SK-MEL-5 (cell line): ENCODE measurements at places on chromosomes 7 and 10. TPM values are rescaled to one million over a fixed set of nuclear protein-coding genes. Genes with fewer than 3 reads are reported as not detected.

GRCh38 chr10:109929501-109930219, 6.3 kb upstream of the XPNPEP1 start:
- DNase-seq: no peak

- DNase-seq: no peak
These were observed 12.6 kb downstream of the BLVRA start for GRCh38 chr7:43771128-43771527.

GRCh38 chr10:59360605-59361405, 1.5 kb downstream of the FAM13C start:
- no peak for DNase-seq

DNA sequence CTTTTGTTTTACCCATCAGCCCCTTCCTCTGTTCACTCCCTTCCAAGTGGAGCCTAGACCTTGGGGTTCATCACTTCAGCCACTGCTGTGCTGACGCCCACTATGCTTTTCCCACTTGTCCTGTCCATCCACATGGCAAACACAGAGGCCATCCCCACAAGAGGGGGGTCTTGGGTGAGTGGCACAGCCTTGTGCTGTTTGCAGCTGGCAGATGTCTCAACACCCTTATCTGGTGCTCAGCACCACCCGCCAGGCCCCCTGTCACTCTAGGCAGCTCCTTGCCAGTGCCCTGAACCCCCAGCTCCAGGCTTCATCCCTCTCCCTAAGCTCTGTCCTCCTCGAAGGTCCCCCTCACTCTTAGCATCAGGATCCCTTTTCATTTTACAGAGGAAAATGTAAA, 13.1 kb downstream of the BLVRA start:
- DNase-seq: no peak

GRCh38 chr7:76234282-76234584, 32.5 kb downstream of the SRRM3 start:
- DNase-seq: no peak

DNA sequence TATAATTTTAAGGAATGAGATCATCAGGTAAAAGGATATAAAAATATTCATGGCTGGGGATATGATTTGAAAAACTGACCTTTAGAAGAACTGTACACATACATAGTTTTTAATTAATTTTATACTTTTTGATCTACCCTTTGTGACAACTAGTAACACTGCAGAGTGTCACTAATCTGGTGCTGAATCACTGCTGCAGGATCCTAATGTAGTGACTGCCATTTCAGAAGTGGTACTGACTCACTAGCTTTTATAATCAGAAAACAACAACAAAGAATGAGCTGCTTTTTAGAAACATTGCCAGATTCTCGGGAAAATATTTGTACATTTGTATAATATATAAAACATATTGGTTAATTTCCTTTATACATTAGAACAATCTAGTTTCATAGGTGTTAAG, 110.4 kb downstream of the HIPK2 start:
- DNase-seq: no peak

- no peak for DNase-seq
These were observed 558.1 kb downstream of the PTPRN2 start for GRCh38 chr7:158029509-158029908.

DNA sequence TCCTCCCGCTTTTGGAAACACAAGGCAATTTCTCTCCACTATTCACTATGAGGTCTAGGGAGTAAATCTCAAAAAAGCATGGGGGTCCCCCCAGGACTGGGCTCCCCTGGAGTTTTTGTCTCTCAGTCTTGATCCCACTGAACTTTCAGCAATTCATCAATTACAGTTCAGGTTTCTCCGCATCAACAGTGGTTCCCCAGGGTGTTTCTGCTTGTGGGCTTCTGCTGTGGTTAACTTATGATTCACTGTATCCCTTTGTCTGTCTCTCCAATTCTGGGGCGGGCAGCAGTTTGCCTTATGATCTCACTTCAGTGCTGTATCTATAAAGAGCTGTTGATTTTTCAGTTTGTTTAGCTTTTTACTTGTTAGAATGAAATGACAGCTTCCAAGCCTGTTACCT, 142.6 kb upstream of the CDC14C start:
- DNase-seq: peak; percentile 9

DNA sequence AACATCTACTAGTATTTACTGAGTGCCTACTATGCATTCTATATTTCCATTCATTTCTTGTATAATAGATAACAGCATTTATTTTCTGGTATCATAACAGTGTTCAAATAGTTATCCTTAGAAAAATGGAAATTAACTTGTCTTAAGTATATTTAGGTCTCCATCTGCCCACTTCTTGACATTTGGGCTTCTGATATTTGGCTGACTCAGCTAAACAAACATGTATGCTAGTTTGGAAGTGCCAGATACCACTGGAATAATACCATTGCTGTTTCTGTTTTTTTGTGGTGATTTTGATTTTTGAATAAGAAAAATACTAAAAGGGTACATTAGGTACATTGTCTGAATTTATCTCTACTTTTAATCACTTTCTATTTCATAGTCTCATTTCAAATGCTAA, 169.2 kb downstream of the ST7 start:
- DNase-seq: no peak

- no peak for DNase-seq
These were observed 627.7 kb downstream of the TNS3 start for GRCh38 chr7:46954181-46954580.

DNA sequence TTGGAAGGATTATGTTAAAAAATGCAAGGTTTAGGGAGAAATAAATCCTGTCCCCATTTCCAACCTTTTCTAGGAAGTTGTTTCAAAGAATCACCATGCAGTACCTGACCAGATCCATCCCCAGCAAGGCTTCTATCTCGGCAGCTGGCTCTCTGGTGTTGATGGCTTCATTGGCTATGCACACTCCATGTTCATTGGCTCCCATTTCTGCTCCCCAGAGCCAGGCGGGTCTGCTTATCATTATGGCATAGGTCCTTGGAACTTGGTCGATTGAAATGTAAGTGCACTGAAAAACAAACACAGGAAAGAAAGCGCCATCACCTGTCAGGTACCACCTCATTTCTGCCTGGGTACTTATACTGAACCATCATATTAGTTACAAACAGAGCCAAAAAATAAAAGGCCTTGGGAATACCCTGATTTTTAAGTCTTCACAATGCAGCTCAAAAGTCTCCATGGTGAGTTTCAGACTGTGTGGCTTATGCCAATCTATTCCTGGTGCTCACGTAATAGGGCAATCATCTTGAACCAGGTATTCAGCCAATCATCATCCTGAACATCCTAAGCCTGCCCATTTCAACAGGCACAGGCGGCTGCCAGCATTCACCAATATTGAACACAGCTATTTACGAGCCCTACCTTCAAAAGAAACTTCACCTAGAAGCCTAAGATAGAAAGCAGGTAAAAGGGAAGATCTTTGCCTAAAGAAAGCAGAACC, 34.4 kb downstream of the SCRN1 start:
- DNase-seq: no peak

- no peak for DNase-seq
These were observed 473.7 kb upstream of the PODXL start for GRCh38 chr7:132030086-132030568.

- no peak for DNase-seq
These were observed 56.6 kb upstream of the BET1 start for GRCh38 chr7:94060752-94061151.

DNA sequence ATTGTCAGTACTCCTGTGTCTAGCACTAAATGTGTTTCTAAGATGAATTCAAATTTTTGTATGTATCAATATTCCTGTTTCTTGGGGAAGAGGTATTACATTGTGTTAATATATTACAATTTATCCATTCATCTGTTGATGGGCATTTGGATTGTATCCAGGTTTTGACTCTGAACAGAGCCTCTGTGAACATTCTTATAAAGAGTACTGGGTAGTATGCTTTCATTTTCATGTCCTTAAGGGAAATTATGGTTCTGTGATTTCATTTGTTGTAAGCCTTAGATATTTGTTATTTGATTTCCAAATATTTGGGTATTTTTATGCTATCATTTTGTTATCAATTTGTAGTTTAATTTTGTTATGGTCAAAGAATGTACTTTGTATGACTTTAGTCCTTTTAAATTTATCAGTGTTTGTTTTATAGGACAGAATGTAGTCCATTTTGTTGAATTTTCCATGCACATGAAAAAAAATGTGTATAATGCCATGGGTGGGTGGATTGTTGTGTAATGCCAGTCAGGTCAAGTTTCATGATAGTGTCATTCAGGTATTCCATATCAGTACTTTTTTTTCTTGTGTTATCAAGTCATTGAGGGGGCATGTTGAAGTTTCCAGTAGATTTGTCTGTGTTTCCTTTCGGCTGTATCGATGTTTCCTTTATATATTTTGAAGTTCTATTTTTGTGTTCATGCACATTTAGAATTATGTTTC, 38.4 kb downstream of the STAM start:
- DNase-seq: peak; percentile 75

TRPV6 gene
- 0.11 TPM in 1 of 2 replicates, not detected in the other for total RNA-seq

BAIAP2L1 gene
- total RNA-seq: 18.1 and 20.4 TPM in 2 replicates

SPDYE2B gene
- not detected in 2 replicates for total RNA-seq
